Fibroblast of villous mesenchyme (primary cell): ENCODE measurements at places on chromosomes 5 and 9.

GRCh38 chr5:74499256-74500050 is 141.1 kb downstream of the ENC1 start:
- peak; percentile 34 for DNase-seq

DNA sequence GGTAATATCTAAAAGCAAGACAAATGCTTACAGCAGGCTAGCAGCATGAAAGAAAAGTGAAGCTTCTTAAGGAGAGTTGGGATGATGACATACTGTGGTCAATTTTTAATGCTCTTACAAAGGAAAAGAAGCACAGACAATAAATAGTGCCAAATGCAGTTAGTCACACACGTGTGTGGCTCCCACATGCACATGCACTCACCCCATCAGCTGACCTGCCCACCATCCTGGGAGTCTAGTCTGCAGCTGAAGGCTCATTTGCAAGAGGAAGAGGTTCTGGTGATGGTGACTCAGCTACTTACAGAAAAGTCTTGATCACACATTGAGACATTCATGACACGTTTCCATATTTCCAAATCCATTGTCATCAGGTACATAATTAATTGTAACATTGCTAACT is 129.3 kb downstream of the MRPL36 start:
- DNase-seq = no peak

- no peak for DNase-seq
These were observed 34.1 kb upstream of the EFNA5 start for GRCh38 chr5:107704681-107705401.

GRCh38 chr5:139745800-139746690 is 49.6 kb upstream of the PSD2 start:
- peak; percentile 79 for DNase-seq

GRCh38 chr9:72773570-72773969 is 179.3 kb downstream of the ALDH1A1 start:
- DNase-seq = no peak

DNA sequence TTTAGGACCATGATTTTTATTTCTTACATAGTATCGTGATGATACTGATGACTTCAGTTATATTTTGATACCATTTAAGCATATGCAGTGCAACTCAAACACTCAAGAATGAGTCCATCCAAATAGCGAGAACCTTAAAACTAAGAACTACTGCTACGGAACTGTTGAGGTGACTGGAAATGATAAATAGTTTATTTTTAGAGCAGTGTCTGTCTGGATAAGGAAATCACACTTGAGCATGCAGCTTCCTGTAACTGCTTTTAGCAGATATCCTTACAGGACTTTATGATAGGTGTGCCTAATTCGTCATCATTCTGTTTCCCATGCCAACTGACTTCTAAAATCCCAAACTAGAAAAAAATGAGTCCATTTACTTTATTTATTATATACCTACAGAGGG is 85.5 kb downstream of the ADGRV1 start:
- DNase-seq = no peak

- no peak for DNase-seq
These were observed 12.1 kb downstream of the ADAM19 start for GRCh38 chr5:157563373-157563928.

DNA sequence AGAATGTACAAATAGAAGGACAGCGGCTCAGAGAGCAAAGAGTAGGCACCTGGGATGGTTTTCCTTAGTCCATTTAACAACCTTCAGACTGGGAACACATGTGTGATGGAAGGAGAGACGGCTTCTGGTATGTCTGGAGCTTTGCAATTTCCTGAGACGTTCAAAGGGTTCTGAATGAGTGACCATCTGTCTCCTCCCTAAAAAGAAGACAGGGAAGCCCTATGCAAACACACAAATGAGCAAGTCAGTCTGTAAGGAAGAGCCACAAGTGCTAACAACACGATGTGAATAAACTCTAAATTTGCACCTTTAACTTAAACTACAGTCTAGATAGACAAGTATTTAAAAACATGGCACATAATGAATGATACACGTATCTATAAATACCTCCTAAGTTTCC is 391.0 kb downstream of the ICE1 start:
- DNase-seq = no peak

GRCh38 chr9:83304686-83305085 is 233.5 kb downstream of the FRMD3 start:
- DNase-seq = peak; percentile 54

DNA sequence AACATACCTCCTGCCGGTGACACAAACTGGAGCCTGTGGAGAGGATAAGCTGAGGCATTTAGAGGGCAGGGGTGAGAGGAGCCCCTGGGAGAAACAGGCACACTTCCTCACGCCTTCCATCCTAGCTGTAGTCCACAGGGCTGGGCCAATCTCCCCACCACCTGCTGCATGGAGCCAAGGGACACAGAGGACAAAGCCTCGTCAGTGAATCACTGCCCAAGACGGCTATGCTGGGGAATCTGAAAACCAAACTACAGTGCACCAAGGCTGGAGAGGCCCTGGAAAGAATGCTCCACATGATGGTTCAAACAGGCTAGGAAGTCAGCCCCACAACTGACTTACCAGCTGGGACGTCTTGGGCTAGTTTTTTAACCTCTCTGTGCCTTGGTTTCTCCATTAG is 57.0 kb downstream of the SHB start:
- DNase-seq = no peak

GRCh38 chr9:110952540-110952859 is 85.8 kb downstream of the LPAR1 start:
- DNase-seq = no peak

- DNase-seq = peak; percentile 93
These were observed 80.2 kb upstream of the IER5L start for GRCh38 chr9:129258124-129258822.

GRCh38 chr9:130473009-130473408 is 28.2 kb downstream of the ASS1 start:
- no peak for DNase-seq

DNA sequence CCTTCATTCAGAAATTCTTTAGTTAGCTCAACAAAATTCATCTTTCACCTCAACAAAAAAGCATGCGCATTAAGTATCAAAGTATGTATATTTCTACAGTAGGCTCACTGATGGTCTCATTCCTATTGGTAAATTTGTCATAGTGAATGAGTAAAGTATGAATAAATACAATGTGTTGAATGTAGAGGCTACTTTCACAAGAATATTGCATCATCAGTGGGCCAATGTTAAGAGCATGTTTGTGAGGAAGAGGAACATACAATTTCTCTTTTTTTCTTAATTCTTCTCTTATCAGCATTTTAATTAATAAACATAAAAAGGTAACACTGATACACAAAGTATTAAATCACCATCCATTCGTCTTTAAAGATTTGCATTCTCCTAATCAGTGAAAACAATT is 505.1 kb downstream of the CETN3 start:
- no peak for DNase-seq

DNA sequence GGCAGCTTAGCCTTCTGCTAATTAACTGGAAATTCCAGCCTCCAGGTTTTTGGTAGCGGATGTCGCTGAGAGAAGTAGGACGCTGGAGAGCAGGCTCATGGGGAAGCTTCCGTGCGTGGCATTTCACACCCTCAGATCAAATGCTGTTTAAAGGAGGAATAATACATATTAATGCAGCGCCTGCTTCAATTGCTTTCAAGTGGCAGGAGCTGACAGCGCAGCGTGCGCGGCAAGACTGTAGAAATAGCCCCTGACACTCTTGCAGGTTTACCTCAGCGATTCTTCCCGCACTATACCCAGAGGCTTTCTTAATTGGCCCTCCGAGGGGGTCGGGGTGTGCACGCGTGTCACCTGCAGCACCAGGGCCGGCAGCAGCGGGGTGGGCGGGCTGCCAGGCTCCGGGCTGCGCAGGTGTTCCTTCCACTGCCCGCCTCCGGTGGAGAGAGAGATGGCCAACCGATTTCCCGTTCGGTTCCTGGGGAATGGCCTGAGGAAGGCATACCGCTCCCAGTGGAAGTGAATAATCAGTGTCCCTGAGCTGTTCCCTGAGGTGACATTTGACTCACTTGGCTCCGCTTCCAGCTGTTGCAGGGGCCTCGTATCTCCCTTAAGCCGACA is 427.9 kb downstream of the KCTD16 start:
- DNase-seq = no peak

DNA sequence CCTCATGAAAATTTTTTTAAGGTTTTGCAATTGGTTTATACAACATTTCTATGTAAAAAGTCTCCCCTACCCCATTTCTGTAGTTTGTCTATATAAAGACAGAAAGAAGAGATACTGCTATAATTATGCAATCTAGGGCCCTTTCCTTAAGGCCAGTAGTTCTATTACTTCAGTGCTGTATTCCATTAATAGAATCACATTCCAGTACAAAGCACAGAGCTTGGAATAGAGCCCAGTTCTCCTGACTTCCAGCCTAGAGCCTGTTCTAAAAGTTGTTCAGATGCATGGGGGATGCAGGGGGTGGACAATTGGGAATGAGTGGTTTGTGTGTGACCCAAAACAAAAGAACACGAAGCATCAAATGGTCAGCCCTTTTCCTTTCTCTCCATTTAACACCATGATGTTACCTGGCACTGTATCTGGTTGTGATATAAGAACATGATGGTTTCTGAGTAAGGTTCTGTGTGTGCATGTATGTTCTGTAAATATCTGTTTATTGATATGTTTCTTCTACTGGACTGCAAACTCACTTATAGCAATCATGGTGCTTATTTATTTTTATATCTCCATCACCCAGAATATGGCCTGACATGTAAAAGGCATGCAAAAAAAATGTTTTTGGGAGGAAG is 8.2 kb upstream of the GRAMD2B start:
- peak; percentile 77 for DNase-seq

DNA sequence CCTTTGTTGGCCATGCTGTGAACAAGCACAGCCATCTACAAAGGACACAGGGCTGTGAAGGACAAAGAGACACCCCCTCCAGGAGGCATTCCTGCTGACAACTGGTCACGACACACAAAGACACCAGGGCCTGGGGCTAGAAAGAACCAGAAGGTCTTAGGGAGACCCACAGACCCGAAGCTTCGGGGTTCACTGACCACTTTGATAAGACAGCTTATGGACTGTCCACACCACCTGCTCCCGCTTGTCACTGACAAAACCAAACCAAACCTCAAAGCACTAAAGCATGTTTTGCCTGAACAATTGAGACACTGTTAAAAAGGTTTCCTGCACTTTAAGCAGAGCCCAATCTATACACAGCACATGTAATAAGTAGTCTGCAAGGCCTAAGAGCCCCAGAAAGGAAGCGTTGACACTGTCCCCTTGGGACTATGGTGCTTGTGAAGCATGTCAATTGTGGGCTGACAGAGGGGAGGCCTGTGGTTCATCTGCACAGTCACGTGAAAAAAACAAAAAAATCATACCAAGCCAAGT is 185.0 kb downstream of the GAPVD1 start:
- DNase-seq = no peak

- peak; percentile 80 for DNase-seq
These were observed 48.9 kb downstream of the RASEF start for GRCh38 chr9:83013867-83014605.

- DNase-seq = no peak
These were observed 56.3 kb downstream of the SEMA4D start for GRCh38 chr9:89441655-89441970.

GRCh38 chr5:131382407-131383395 is 118.8 kb downstream of the CDC42SE2 start:
- DNase-seq = peak; percentile 60

- no peak for DNase-seq
These were observed 580 bp upstream of the DUSP1 start for GRCh38 chr5:172771439-172772111.

DNA sequence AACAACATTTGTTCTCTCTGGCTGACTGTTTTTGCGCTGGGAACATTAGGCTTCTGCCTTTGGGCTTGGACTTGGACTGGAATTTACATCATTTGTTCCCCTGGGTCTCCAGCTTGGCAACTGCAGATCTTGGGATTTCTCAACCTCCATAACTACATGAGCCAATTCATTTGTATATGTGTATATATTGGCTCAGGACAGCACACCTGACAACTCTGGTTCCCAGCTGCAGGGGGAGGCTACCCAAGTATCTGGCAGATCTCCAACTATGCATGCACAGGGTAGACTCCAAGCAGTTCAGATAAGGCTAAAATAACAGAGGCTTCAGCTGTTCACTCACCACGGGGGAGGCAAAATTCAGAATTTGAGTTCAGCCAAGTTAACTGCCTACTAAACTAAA is 31.6 kb upstream of the F2RL1 start:
- peak; percentile 90 for DNase-seq

DNA sequence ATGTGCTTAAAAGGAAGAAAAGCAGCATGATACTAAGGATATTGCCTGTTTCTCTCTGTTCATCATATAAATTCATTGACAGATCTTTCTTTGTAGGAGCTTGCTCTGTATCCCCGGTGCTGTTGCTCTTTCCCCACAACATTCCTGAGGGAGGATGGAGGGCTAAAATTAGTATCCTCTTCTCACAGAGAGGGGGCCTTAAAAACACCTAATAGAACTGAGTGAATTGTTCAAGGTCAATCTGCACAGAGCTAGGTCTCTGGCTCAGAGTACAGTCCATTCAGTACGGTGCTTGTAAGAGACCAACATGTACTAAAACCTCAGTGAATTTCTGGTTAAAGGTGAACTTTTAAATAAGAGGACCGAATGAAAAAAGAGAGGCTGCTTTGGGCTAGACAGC is 88.7 kb downstream of the PALM2AKAP2 start:
- no peak for DNase-seq

DNA sequence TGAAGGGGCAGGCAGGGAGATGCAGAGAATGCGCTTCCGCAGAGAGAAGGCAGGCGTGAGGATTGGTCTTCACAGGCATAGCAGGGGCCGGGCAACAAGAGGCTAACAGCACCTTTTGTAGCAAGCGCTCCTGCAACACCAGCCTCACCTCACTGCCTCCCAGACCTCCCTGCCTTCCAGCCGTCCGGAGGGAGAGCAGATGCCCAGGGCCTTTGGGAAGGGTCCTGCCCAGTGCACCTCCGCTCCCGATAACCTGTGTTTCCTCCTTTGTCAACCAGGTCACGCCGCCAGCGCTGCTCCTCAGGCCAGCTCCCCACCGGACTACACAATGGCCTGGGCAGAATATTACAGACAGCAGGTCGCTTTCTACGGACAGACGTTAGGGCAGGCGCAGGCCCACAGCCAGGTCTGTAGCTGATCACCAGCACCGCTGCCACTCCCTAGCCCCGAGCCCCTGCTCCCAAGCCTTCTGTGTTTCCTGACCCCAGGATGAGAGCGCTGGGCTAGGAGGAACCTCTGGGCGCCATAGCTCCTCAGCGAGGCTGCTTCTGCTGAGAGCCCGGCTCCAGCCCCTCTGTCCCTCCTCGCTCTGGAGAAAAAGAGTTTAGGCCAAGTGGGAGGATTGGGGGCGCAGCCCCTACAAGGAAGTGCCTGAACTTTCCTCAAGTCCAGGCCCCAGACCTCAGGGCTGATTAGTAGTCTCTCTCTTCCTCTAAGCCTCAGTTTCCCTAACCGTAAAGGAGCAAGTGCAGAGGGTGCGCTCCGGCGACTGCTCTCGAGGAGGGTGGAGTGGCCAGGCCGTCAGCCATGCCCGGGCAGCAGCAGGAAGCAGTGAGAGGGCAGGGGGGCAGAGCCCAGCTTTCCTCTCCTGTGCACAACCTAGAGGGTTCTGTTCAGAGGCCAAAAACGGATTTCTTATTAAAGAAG is 28.4 kb upstream of the PRDM12 start:
- DNase-seq = no peak

- peak; percentile 92 for DNase-seq
These were observed 21.8 kb upstream of the PPP2CA start for GRCh38 chr5:134247428-134248224.

- no peak for DNase-seq
These were observed 4.4 kb upstream of the DAB2IP start for GRCh38 chr9:121646992-121647391.
